ENCODE measurements at places on chromosomes 1 and 21.

GRCh38 chr1:181131255-181131941, 42.9 kb downstream of the IER5 start:
- DNase-seq = no peak

GRCh38 chr21:40355076-40355475, 487.8 kb downstream of the PCP4 start:
- no peak for DNase-seq

- no peak for DNase-seq
Measured at GRCh38 chr1:231803353-231803752, 176.8 kb downstream of the DISC1 start.

GRCh38 chr21:37356706-37357105, 9.9 kb upstream of the DYRK1A start:
- DNase-seq = no peak

DNA sequence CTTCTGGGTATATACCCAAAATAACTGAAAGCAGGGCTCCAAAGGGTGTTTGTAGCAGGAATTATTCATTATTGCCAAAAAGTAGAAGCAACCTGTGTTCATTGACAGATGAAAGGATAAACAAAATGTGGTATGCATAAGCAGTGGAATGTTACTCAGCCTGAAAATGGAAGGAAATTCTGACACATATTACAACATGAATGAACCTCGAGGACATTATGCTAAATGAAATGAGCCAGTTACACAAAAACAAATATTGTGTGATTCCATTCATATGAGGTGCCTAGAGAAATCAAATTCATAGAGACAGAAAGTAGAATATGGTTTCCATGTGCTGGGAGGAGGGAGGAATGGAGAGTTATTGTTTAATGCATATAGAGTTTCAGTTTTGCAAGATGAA, 86.3 kb upstream of the ARTN start:
- no peak for DNase-seq

- DNase-seq = no peak
Measured at GRCh38 chr1:235997049-235997448, 67.8 kb downstream of the NID1 start.

- DNase-seq = no peak
Measured at GRCh38 chr21:17118638-17119384, 394.0 kb upstream of the CXADR start.

GRCh38 chr1:174702011-174702410, 254.2 kb downstream of the GPR52 start:
- DNase-seq = no peak

DNA sequence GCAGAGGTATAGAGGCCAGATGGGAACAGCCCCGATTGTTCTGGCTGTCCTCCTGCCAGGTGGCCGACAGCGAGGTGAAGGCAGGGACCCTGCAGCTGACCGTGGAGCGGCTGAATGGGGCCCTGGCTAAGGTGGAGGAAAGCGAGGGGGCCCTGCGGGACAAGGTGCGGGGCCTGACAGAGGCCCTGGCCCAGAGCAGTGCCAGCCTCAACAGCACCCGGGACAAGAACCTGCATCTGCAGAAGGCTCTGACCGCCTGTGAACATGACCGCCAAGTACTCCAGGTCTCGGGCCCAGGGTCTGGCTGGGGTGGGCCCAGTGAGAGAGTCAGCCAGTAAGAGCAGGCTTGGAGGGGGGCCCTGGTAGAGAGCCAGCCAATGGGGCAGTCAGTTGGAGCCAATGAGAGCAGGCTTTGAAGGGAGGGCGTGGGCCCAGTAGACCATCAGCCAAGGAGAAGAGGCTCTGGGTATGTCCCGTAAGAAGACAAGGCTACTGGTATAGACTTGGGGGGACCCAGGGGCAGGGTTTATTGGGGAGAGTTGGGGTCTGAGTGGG, 11.3 kb downstream of the MFAP2 start:
- DNase-seq = no peak

- no peak for DNase-seq
Measured at GRCh38 chr21:29208682-29209059, 78.2 kb downstream of the MAP3K7CL start.

DNA sequence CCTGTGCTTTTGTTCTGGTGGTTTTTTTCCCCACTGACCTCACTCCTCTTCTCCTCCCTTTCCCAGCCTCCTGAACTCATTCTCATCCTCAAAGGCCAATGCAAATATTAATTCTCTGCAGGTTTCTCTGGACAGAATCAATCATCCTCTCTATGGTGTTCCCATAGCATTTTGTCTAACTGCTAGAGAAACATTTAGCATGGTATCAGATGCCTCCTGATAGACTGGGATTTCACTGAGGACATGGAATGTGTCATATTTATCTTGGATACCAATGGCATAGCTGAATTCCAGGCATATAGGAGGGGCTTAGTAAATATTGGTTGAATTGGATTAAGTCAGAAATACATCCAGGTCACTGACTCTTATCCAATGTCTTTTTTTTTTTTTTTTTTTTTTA, 46.1 kb upstream of the SRP9 start:
- no peak for DNase-seq

DNA sequence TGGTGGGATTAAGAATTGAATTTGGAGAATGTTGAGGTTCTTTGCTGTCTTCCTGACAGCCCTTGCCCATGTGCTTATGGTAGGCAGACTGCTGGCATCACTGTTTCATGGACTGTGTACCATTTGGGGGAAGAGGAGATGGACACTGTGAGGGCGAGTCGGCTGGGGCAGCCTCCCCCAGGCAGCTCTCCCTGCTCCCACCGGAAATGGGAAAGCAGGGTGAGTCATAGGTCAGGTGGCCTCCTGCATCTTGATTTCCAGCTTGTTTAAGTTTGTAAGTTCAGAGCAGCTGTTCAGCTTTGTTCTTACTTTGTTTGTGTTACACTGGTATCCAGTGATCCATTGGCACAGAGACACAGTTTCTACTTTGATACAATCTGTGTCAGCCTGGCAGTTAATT, 87.2 kb upstream of the CNIH3 start:
- no peak for DNase-seq

DNA sequence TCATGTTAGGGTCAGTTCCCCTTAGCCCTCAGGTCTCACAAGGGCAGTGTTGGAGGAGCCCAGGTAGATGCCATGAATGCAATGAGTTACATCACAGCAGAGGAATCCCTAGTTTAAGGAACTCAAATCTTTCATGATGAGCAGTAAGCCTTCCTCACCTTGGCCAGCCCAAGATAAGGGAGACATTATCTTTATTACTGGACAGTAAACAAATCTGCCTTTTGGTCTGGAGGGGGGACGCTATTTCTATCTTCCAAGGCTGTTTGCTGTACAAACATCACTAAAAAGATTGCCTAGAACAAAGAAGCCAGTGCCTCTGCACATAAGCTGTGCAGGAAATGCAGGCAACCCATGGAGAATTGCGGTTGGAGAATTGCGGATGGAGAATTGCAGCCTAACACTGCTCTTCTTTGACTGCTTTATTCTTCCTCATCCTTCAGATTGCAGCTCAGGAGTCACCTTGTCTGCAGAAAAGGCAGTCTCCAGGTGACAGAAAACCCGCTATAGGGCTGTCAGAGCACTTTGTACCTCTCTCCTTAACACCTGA, 2.3 kb upstream of the CHI3L1 start:
- no peak for DNase-seq

DNA sequence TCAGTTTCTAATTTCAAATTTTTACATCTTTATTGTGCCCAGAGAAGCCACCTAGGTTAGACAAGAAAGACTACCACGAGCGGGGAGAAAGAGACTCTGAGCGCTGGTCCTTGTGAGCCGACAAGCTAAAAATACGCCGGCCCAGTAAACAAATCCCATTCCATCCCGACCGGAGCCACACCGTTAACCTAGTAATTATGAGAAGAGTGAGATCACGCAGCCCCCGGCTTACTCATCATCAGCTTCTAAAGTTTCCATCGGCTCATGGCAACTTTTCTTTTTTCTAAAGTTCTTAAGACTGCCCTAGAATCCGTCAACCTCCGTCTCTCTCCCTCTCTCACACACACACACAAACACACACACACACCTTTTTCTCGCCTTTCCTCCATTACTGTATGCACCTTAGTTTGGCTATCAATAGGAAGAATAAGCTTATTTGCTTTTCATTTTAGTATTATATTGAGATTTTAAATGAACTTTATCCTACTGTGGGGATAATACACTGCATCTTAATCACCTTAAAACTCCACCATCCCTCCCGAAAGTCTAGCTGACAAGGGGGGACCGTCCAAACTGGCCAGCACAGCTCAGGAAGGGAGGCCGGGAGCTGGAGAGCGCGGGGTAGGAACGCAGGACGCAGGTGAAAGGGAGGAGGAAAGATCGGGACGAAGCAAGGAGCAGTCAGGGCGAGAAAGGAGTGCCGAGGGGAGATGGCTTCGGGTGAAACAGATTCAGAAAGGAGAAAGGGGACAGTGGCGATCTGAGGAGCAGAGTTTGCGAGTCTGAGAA, 728 bp downstream of the OTUD7B start:
- no peak for DNase-seq

DNA sequence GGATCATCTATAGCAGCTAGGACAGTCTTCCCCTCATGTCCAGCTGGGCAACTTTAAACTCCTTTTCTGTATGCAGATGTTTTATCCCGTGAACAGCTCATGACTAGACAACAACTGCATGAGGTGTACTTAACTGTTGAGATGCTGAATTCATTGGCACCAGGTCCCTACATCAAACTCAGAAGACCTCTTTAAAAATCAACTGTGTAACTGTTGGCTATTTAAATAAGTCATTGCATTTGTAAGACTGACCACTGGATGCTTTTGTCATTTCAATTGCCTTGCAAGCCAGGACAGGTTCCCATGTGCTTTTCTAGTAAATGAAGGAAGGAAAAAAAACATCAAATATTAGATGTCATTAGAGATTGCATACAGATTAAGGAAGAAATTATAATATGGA, 28.3 kb upstream of the GORAB start:
- DNase-seq = no peak

- DNase-seq = no peak
Measured at GRCh38 chr21:35737899-35738346, 322.4 kb downstream of the SETD4 start.

DNA sequence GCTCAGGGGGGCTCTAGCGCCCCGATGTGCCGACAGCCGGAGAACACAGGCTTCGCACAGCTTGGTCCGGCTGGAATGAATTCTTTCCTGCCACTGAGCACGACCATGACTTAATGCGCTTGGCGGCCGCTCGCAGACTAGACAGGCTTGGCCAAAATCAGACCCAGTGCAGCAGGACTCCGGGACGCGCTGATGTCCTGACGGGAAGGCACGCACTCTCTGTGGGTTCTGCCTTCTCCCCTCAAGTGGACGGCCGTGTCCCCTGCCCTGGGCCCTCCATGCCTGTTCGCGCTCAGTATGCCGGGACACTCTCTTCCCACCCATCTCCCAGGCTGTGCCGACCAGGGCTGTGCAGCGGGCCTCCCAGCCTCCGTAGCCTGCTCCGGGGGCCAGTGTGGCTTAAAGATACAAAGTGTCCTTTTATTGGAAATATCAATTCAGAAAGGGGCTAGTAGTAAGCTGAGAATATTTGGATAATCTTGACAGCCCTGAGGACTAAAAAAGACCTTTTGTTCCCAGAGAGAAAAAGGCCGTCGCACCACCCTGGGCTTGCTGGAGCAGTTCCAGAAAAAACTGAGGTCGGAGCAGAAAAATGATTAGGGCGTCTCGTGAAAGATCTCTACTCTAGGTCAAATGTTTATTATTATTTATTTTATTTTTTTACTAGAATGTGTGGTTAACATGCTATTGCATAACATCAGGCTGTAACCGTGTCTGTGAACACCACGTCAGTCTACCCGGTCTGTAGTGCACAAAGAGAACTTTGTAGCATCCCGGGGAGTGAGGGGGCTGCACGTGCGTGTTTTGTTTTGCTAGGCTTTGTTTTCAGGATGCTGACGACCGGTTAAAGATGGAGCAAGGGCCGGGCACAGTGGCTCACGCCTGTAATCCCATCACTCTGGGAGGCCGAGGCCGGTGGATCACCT, 88.1 kb upstream of the ARHGEF16 start:
- DNase-seq = no peak

GRCh38 chr1:99662539-99663080, 16.7 kb downstream of the PALMD start:
- DNase-seq = no peak

DNA sequence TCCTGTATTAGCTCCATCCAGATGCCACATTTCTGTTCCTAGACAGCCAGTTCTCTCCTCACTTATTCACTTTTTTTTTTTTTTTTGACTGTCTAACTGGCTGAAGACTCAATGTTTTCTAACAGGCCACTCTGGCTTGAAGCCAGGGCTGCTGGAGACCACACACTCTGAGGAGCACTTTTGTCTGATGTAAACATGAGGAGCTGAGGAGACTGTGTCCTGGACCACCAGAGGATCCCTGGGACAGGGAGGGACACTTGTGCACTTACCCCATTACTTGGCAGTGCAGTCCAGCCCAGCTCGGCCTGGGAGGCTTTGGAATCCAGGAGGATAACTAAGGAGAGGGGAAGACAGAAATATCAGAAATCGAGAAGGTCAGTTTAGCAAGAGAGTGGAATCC, 2.4 kb downstream of the EPHA10 start:
- DNase-seq = no peak

DNA sequence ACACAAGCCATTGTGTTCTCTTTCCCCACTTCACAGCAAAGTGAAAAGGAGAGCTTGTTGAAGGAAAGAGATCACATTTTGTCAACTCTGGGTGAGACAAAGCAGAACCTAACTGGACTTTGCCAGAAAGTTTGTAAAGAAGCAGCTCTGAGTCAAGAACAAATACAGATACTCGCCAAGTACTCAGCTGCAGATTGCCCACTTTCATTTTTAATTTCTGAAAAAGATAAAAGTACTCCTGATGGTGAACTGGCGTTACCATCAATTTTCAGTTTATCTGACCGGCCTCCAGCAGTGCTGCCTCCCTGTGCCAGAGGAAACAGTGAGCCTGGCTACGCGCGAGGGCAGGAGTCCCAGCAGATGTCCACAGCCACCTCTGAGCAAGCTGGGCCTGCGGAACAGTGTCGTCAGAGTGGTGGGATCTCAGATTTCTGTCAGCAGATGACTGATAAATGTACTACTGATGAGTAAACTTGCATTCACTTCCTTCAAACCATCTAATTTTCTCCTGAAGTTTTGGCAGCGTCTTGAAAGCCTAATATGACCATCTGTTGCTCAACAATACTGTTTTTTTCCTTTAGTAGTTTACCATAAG, 43.7 kb downstream of the BACH1 start:
- DNase-seq = no peak

DNA sequence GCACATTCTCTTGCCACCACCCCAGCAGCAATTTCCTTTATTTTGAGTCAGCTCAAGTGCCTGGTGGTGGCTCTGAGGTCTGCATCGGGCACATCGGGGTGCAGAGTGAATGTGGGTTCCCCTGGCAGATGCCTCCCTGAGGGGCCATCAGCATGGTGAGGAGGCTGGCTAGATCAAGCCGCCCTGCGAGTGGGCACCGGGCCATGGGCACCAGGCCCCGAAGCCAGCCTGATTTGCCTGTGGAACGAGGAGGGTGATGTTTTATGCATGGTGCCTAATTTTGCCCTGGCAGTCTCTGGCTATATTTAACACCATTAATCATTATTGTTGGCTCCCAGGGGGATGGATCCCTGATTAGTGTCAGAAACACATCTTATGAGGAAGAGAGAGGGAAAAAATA, 36.3 kb downstream of the ACTL8 start:
- no peak for DNase-seq

- DNase-seq = no peak
Measured at GRCh38 chr1:48109390-48110013, 112.3 kb upstream of the TRABD2B start.
